ENCODE measurements at places on chromosomes 12 and 14. TPM values are rescaled to one million over a fixed set of nuclear protein-coding genes. Genes with fewer than 3 reads are reported as not detected.

Gene HPD
- total RNA-seq: 35.8 TPM

GRCh38 chr12:96261557-96261956 lies 67.4 kb downstream of the ELK3 start:
- no peak overlapping the region for H3K4me3 ChIP-seq
- no peaks in the 10 kb centered on the region for H3K36me3 ChIP-seq
- no peak overlapping the region for H3K27ac ChIP-seq
- DNase-seq: no peak

Gene FITM1
- 1.0 TPM for total RNA-seq

Gene RNASE3
- not detected for total RNA-seq

- no peaks in the 10 kb centered on the region for H3K36me3 ChIP-seq
- no peaks in the 10 kb centered on the region for H3K4me1 ChIP-seq
- peak; percentile 78 for DNase-seq
- peak overlapping the region; percentile 80 for H3K27ac ChIP-seq
Observed at GRCh38 chr12:47377414-47378221, 297.9 kb upstream of the AMIGO2 start.

DNA sequence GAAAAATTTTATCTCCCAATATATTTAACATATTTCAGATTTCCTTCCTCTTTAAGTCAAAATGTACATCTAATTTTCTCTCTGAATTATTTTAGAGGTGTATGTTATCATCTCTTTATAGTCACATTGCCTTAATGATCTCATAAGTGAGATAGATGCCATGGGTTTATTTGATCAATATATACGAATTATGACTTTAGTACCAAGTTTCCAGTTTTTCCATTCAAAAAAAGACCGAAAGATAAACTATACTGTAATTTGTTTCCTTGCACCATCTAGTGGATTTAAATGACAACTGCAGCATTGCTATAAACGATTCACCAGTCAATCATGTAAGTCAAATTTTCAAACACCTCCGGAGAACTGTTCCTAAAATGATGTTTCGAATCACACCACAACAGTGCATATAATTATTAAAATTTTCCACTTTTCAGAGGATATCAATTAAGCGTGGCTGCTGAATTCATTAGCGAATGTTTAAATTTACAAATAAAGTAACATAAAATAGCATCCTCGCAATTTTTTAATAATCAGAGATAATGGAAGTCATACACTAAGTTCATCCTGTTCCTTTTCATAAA lies 419 bp upstream of the ATXN7L3B start:
- H3K27ac ChIP-seq: peak overlapping the region; percentile 98
- peak overlapping the region; percentile 34 for H3K4me3 ChIP-seq
- H3K27me3 ChIP-seq: no peaks in the 10 kb centered on the region
- peaks cover 29% of the 10 kb centered on the region for H3K4me1 ChIP-seq
- peak; percentile 58 for DNase-seq

DNA sequence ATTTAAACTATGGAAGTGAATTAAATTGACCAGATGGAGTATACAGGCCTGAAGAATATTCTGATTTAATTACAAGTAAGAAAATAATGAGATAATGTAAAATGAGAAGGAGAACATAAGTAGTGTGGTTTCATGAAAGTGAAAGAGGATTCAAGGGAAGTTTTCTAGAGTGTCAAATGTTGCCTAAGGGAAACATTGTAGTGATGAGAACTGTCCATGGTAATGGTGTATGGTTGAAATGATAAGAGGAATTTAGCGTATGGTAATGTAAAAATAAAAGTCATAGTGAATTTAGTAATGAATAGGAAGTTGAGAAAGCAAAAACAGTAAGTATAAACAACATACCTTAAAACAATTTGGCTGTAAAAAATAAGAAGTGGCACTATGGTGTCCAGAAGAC lies 1954.6 kb upstream of the FLRT2 start:
- H3K27ac ChIP-seq: no peak overlapping the region
- H3K4me3 ChIP-seq: no peak overlapping the region
- no peaks in the 10 kb centered on the region for H3K4me1 ChIP-seq
- no peaks in the 10 kb centered on the region for H3K27me3 ChIP-seq
- H3K36me3 ChIP-seq: no peaks in the 10 kb centered on the region

Gene KLHDC1
- 6.7 TPM for total RNA-seq

Gene MDM1
- total RNA-seq: 8.4 TPM

Gene PSEN1
- total RNA-seq: 88.2 TPM

GRCh38 chr12:47838286-47838931 lies 18.7 kb upstream of the HDAC7 start:
- peak; percentile 50 for DNase-seq
- no peaks in the 10 kb centered on the region for H3K36me3 ChIP-seq
- H3K4me3 ChIP-seq: no peak overlapping the region
- peaks cover 3% of the 10 kb centered on the region for H3K27me3 ChIP-seq
- H3K4me1 ChIP-seq: peaks cover 7% of the 10 kb centered on the region
- H3K27ac ChIP-seq: no peak overlapping the region

GRCh38 chr12:122051231-122051876 lies 27.2 kb upstream of the MLXIP start:
- H3K27ac ChIP-seq: no peak overlapping the region
- no peaks in the 10 kb centered on the region for H3K27me3 ChIP-seq
- peaks cover 11% of the 10 kb centered on the region for H3K4me1 ChIP-seq
- H3K4me3 ChIP-seq: no peak overlapping the region
- no peak for DNase-seq

All from hepatocyte (in vitro differentiated cells).